Mesenteric fat pad (tissue), 1 donor: ENCODE measurements at places on chromosomes 5 and 9. TPM values are rescaled to one million over a fixed set of nuclear protein-coding genes. Genes with fewer than 3 reads are reported as not detected.

- no peak for DNase-seq
Observed at GRCh38 chr9:37209431-37210386, 89.3 kb downstream of the ZCCHC7 start.

- no peak for DNase-seq
Observed at GRCh38 chr5:141503681-141504080, 14.8 kb downstream of the PCDHGC5 start.

DNA sequence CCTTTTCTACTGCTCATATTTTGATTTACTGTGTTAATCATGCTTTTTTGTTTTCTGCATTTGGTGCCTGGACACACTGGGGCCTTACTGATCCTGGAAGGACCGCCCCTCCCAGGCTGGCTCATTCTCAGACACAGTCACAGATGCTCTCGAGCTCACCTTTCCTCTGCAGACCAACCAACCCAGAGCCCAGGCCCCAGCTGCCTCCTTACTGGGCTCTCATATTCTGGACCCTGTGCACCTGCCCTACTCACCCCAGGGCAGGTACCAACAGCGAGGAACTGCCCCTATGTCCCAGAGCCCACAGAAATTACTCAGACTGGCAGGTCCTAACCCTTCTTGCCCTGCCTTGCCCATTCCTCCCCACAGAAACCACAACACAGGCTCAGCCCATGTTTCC is 6.6 kb upstream of the OR2V2 start:
- no peak for DNase-seq

GRCh38 chr5:18403141-18403540 is 768.9 kb downstream of the TAF11L14 start:
- DNase-seq: no peak

DNA sequence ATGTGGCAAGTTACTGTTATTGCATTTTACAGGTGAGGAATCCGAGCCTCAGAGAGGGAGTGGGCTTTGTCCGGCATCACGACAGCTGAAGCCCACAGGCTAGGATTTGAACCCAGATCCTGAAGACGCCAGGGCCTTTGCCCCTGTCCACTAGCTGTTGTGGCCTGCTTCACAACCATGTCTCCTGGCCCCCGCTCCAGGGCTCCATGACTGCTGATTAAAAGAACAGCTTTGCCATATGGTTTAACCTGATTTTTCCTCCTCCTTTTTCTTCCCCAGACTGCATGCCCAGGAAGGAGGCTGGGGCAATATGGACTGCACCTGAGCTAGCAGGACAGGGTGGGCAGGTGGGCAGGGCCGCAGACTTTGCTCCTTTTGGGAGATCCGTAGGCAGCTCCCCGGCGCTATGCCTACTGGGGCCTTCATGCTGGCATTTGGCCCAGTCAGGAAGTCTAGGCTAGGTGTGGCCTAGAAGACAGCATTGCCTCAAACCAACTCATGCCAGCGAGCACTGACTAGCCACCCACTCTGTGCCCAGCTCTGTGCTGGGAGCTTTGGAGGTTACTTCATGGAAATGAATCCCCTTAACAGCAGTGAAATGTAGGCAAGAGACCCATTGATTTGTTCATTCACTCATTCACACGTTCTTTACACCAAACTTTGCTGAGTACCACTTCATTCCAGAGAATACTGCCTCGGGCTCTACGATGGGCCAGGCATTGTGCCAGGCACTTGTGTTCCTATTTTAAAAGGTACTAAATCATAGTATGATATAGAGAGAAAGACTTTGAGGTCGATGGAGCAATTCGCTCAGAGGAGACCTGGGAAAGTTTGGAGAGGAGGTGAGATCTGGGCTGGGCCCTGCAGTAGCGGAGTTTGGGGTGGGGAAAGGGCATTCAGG is 94.3 kb upstream of the CPEB4 start:
- peak; percentile 68 for DNase-seq

- DNase-seq: no peak
Observed at GRCh38 chr9:15268782-15269181, 38.2 kb downstream of the TTC39B start.

DNA sequence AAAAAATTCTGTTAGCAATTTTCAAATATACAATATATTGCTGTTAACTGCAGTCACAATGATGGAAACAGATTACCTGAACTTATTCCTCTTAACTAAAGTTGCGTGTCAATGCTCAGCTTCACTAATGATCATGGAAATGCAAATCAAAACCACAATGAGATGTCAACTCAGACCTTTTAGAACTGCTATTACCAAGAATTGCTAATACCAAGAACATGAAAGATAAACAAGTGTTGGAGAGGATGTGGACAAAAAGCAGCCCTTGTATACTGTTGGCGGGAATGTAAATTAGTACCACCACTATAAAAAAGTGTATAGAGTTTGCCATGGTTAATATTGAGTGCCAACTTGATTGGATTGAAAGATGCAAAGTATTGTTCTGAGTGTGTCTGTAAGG is 1409.7 kb upstream of the CDH18 start:
- no peak for DNase-seq

- no peak for DNase-seq
Observed at GRCh38 chr9:124007565-124008302, 3.8 kb upstream of the LHX2 start.

GRCh38 chr5:54264574-54264973 is 45.8 kb downstream of the ARL15 start:
- no peak for DNase-seq

DNA sequence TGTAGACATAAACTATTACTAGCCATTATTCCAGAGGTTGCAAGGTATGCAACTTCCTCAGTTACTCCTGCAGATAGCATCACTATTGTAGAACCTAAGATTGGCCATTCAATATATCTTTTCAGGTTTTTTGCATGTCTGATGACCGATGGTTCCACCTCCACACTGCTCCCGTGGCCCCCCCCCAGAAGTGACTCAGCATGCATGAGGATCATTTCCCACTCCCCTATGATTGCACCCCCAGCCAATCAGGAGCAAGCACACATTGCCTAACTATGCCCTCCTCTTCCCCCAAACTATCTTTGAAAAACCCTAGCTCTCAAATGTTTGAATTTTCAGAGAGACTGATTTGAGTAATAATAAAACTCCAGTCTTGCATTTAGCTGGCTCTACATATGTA is 601.4 kb upstream of the TLE4 start:
- no peak for DNase-seq

DNA sequence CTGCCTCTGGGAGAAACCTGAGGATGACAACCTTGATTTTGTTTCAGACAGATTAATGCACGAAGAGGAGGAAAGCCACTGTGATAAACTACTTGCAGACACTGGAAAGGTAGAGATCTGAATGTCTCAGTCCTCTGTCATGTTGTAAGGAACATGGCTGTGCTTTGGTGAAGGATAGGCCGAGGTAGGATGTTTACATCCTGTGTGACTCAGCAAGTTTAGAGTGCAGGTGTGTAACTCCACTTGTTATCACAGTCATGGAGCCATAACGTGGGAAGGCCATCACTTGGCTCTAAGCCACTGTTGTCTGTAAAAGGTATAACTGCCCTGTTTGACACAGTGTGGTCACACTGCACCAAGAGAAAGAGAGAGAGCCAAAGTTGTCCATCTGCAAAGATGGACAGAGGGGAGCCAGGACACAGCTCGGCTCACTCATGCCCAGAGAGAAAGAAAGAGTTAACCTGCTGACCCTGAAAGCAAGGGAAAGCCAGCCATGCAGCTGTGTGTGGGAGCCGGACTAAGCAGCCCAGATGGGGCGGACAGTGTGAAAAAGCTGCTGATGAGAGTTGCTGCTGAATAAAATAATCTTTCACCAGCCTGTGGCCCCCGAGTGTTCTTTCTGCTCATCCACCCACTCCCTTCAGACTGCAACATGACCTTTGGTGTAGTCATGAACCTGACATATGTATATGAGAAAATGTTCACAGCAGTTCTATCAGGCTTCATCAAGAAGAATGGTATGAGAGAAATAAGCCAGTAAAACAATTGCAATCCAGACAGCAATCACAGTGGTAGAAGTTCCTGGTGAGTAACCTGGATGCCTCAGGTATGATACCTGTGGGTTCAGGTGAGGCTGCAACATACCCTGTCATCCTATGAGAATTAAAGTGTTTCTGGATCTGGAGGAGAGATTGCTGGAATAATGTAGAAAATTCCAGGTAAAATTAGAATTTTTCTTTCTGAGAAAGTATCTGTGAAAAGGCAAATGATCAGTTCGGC is 115.9 kb downstream of the TARS1 start:
- DNase-seq: no peak

- DNase-seq: no peak
Observed at GRCh38 chr5:159342840-159343239, 12.6 kb upstream of the IL12B start.

DNA sequence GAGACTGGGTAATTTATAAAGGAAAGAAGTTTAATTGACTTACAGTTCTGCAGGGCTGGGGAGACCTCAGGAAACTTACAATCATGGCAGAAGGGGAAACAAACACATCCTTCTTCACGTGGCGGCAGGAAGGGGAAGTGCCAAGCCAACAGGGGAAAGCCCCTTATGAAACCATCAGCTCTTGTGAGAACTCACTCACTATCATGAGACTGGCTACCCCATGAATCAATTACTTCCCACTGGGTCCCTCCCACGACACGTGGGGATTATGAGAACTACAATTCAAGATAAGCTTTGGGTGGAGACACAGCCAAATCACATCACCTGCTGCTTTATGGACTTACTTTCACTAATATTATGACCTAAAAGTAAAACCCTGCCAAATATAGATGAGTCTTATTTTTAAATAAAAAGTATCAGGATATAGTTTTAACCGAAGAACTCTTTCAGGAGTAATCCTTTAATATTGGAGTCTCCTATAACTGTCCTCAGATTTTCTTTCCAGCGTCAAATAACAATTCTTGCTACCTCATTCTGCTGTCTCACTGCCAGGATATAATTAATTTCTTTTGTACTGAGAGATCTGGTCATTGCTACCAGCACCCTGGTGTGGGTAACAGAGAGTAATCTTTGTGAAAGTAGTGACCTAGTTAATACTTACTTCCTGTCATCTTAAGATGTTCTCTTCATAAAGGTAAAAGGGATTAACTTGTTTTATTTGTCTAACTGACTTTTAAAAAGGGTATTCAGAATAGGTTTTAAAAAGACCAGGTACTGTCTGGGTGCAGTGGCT is 68.6 kb downstream of the NLN start:
- DNase-seq: no peak

DNA sequence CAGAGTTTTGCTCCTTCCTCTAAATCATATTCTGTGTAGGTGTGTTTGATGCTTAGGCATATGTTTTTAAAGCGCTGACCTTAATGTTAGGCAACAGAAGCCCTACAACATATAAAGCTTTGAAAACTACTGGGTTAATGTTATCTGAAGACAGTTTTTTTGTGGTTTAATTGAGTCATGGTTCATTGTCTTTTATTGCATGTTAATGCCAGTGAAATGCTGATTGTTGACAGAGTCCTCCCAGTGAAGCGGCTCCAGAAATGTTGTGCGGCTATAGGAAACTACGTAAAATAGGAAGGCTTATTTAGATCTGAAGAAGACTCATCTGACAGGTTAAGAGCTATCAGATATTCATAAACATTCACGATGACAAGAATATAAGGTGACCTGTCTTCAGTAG is 424.6 kb downstream of the CCDC171 start:
- no peak for DNase-seq

GRCh38 chr9:113570749-113571711 is 107.5 kb downstream of the RGS3 start:
- DNase-seq: peak; percentile 30

- DNase-seq: no peak
Observed at GRCh38 chr5:68562308-68562707, 346.8 kb downstream of the PIK3R1 start.

GRCh38 chr5:91189480-91190313 is 193.4 kb downstream of the ARRDC3 start:
- DNase-seq: no peak

- DNase-seq: no peak
Observed at GRCh38 chr9:128068386-128069205, 564 bp downstream of the SLC25A25 start.

- no peak for DNase-seq
Observed at GRCh38 chr5:36908544-36909260, 32.1 kb downstream of the NIPBL start.

The ADAMTS13 gene
- 0.64 TPM for total RNA-seq

The ADGRV1 gene
- total RNA-seq: 0.16 TPM

The SCGB3A1 gene
- total RNA-seq: 0.71 TPM

The SLC46A2 gene
- 0.35 TPM for total RNA-seq

The POLK gene
- total RNA-seq: 35.9 TPM

The SPOUT1 gene
- total RNA-seq: 35.0 TPM

The FOXD4L5 gene
- not detected for total RNA-seq
